ENCODE measurements at places on chromosomes 5 and 9.

DNA sequence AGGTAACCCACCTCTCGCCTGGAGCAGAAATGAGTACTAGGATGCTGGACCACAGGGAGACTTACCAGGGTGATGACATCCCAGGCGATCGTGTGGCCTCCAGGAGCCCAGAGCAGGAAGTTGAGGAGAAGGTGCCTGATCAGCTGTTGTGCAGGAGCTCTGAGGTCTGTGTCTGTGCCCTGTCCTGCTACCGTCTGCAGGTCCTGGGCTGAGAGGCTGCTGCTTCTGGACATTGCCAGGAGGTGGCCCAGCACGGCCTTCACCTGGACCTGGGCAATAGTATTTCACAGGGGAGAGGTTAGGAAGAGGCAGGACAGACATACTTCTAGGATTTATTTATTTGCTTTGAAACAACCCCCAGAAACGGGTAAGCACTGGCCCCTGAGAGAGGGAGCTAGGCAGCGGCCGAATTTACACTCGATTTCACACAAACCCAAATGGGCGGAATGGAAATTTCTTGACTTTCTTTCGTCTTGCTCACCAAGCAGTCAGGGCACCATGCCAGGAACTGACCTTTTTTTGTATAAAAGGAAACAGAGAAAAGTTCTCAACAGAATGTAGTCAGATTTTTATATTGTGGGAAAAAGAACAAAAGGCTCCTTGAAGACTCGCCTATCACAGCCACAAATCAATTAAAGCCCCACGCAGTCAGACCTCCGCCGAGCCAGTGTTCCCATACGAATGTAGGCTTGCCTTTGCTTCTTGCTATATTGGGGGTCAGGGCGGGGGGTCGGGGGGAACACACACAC lies 210.3 kb downstream of the FANCC start:
- H3K36me3 ChIP-seq: no peaks in the 10 kb centered on the region
- peaks cover 25% of the 10 kb centered on the region for H3K4me1 ChIP-seq
- no peaks in the 10 kb centered on the region for H3K27me3 ChIP-seq
- DNase-seq: peak; percentile 60
- H3K27ac ChIP-seq: no peak overlapping the region

- DNase-seq: no peak
- H3K27ac ChIP-seq: no peak overlapping the region
- no peak overlapping the region for H3K4me3 ChIP-seq
- H3K27me3 ChIP-seq: no peaks in the 10 kb centered on the region
Observed at GRCh38 chr5:127583866-127584265, 65.0 kb upstream of the CTXN3 start.

GRCh38 chr5:149598966-149599365 lies 17.7 kb downstream of the ARHGEF37 start:
- peaks cover 37% of the 10 kb centered on the region for H3K36me3 ChIP-seq
- H3K27ac ChIP-seq: no peak overlapping the region
- peaks cover 24% of the 10 kb centered on the region for H3K4me1 ChIP-seq
- no peak for DNase-seq
- no peak overlapping the region for H3K4me3 ChIP-seq
- H3K27me3 ChIP-seq: no peaks in the 10 kb centered on the region

DNA sequence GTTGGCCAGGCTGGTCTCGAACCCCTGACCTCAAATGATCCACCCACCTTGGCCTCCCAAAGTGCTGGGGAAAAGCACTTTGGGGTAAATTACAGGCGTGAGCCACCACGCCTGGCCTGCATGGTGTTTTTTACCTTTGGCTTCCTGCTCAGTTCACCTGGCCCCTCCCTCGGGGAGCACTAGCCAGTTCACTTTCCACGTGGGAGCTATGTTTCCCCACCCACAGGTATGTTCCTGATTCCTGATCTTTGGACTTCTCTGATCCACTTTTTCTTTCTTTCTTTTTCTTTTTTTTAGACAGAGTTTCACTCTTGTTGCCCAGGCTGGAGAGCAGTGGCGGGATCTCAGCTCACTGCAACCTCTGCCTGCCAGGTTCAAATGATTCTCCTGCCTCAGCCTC lies 15.8 kb downstream of the DAB2IP start:
- peaks cover 19% of the 10 kb centered on the region for H3K36me3 ChIP-seq
- no peak overlapping the region for H3K4me3 ChIP-seq
- no peak overlapping the region for H3K27ac ChIP-seq
- no peaks in the 10 kb centered on the region for H3K27me3 ChIP-seq

All from heart right ventricle (tissue), 16 donors.